ENCODE measurements at places on chromosomes 6 and 20. TPM values are rescaled to one million over a fixed set of nuclear protein-coding genes. Genes with fewer than 3 reads are reported as not detected.
A peak's percentile ranks its signal among the peaks of the same experiment; 100 is the strongest.

The KIF6 gene
- not detected for total RNA-seq

The OLIG3 gene
- not detected for total RNA-seq

The PRSS16 gene
- total RNA-seq, result 32.3 TPM

The ZNF217 gene
- 63.8 TPM for total RNA-seq

The KCNK5 gene
- 14.3 TPM for total RNA-seq

The QRSL1 gene
- total RNA-seq, result 11.7 TPM

The CLVS2 gene
- total RNA-seq, result not detected

- no peak for DNase-seq
These were observed 608.1 kb downstream of the KIF16B start for GRCh38 chr20:15965165-15965564.

GRCh38 chr20:46023999-46024398 lies 5.0 kb upstream of the SLC12A5 start:
- DNase-seq, result no peak

DNA sequence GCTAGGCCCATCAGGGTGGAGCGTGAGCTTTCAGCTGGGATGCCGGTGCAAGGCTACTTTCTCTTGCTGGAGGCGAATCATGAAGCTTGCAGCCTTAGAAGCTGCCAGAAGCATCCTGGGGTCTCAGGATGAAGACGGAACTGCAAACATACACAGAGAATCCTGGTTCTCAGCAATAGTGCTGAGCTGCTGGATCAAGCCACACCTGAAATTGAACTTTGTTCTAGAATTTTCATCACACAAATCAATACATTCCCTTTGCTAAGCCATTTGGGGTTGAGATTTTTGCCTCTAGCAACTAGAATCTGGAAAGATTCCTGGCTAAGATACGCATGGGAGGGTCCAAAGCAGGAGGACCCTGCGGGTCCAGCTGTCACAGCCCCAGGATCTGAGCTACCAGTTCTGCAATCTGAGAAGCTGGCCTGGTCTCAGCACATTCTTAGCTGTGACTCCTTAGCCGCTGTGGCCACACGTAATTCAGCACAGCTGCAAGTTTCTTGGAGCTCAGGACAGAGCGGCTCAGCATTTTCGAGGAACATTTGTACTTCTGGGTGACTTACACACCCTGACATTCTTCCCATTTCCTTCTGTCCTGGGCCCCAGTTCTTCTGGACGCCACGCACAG lies 6.6 kb upstream of the ARFGAP1 start:
- DNase-seq, result no peak

GRCh38 chr6:152828431-152828830 lies 77.8 kb downstream of the VIP start:
- DNase-seq, result no peak

DNA sequence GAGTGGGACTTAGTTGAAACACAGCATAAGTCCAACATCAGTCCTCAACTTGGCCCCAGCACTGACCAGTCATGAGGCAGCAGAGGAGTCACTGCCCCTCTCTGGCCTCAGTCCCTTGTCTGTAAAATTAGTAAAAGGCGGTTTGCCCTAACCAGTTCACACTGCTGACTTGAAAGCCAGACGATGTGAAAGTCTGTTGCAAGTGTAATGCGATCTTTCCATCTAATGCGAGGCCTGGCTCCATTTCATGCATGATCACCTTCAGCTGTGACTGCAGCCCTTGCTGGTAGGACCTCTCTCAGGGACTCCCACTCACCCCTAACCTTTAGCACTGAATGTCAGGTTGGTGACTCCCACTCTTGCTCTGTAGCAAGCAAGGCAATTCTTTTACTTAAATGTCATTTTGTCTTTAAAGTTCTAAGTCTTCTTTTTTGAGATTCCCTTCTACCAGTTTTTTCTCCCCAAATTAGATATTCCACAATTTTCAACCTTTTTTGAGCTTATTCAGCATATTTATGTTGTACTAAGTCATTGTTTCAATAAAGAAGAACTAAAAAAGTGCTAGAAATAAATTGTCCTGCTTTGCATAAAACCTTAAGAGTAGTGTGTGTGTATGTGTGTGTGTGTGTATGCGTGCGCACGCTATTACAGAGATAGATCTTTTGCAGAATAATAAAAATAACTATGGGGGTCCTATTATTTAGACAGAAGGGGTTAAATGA lies 245.5 kb downstream of the PACRG start:
- DNase-seq, result no peak

DNA sequence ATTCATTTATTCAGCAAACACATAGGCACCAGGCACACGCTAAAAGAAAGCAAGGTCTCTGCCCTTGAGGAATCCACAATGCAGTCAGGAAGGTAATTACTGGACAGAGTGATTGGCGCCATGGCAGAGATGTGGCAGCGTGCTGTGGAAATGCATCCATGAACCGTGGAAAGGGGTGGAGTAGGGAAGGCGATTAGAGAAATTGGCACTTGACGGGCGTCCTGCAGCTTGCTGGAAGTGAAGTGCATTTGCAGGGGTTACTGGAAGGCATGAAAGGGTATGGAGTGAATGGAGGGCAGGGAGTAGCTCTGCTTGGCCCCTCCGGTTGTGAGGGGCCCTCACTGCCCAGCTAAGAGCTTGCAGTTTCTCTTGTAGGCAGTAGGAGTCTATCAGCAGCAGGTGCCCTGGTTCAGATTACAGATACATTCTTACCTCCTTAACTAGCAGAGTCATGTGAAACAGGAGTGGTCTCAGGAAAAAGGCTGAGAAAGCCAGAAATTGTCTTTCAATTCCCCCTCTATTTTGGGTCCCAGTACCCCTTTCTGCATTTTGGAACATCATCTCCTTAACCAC lies 122.5 kb upstream of the TIAM2 start:
- no peak for DNase-seq

GRCh38 chr6:108946695-108947094 lies 98.5 kb downstream of the ARMC2 start:
- no peak for DNase-seq

DNA sequence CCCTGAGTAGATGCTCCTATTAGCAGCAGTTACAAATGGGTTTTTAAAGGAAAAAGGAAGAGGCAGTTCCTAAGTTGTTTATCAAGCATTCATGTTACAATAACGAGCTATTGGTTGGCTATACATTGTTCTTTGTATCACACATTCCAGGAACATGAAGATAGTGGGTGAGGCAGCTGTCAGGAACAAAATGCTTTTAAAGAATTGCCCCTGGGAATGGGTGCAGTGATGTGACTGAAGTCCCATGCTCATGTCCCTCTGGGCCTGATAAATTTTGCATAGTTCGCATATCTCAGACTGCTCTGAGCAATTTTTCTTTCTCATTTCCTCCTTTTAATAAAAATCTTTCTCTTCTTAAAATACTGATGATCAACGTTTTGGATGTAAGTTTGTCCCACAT lies 3.7 kb downstream of the ENPP1 start:
- no peak for DNase-seq

DNA sequence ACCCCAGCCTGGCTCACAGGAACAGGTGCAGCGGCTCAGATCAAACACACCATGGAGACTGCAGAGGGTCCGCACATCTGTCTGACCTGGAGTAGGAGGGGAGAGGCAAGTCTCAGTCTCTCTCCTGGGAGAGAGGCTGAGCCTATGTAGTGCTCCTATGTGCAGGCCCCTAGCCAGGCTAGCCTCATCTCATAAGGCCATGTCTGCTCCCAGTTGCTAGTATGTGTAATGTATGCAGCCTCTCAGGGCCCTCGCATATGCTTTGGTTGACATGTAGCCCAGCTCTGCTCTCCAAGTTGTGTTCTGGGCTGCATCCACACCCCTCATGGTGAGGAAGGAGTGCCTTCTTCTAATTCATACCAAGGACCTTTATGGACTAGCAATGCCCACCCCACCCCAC lies 11.8 kb downstream of the TNXB start:
- no peak for DNase-seq

GRCh38 chr6:21589352-21590345 lies 3.9 kb upstream of the SOX4 start:
- peak; percentile 88 for DNase-seq

DNA sequence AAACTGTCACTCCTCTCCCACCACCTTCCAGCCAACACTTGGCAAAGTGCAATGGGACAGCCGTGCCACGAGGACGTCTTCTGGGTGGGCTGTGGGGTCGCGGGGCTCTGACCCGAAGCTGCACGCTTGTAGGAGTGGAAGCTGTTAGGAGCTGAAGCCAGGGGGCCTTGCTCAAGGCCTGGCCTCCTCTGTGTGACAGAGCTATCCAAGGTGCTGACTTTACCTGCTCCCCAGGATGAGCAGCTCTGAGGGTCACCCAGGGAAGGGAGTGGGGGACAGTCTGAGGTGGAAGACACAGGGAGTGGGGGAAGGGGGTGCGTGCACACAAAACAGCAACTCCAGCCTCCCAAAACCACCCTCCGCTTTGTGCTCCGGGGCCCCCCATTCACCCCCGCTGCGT lies 17.5 kb upstream of the CHRNA4 start:
- no peak for DNase-seq

- no peak for DNase-seq
These were observed 174.4 kb upstream of the KCNK16 start for GRCh38 chr6:39496915-39497314.

GRCh38 chr6:73169111-73169510 lies 56.2 kb downstream of the KHDC1L start:
- DNase-seq, result no peak

GRCh38 chr6:25278914-25279747 lies at the start of gene CARMIL1:
CARMIL1 (plus strand) TSS chr6:25279374; CDS start chr6:25279796, 422 bp downstream.
- DNase-seq, result peak; percentile 94
